ENCODE measurements at places on chromosomes 4 and X. TPM values are rescaled to one million over a fixed set of nuclear protein-coding genes. Genes with fewer than 3 reads are reported as not detected.

The COL4A5 gene
- not detected for total RNA-seq

The NKX3-2 gene
- not detected for total RNA-seq

The RHOXF2 gene
- total RNA-seq = not detected

The ARMCX2 gene
- total RNA-seq = 6.6 TPM

The NAP1L3 gene
- total RNA-seq = 6.0 TPM

The SPIN3 gene
- total RNA-seq = 20.0 TPM

The KCNIP4 gene
- not detected for total RNA-seq

The METTL14 gene
- 48.9 TPM for total RNA-seq

The ZDHHC15 gene
- total RNA-seq = 0.75 TPM

The LPAR4 gene
- total RNA-seq = not detected

The RASGEF1B gene
- 36.5 TPM for total RNA-seq

The GAGE12H gene
- total RNA-seq = not detected

The VCX3B gene
- total RNA-seq = not detected

The MAOB gene
- not detected for total RNA-seq

The TREX2 gene
- 3.2 TPM for total RNA-seq

The ACSL1 gene
- 8.6 TPM for total RNA-seq

The REPS2 gene
- 0.38 TPM for total RNA-seq

The AGTR2 gene
- not detected for total RNA-seq

The PNMA5 gene
- total RNA-seq = not detected

The SLC25A5 gene
- 116 TPM for total RNA-seq

The MAGEA2 gene
- total RNA-seq = 0.19 TPM

The ARAP2 gene
- 61.0 TPM for total RNA-seq
